NCI-H1105 (cell line): ENCODE measurements at places on chromosomes 2 and 18.
A peak's percentile ranks its signal among the peaks of the same experiment; 100 is the strongest.

- DNase-seq = no peak
Observed at GRCh38 chr2:213959589-213959988, 451.3 kb upstream of the VWC2L start.

GRCh38 chr18:33424266-33424946 lies 16.1 kb downstream of the CCDC178 start:
- DNase-seq = no peak

- DNase-seq = no peak
Observed at GRCh38 chr2:2926009-2926857, 451.4 kb downstream of the EIPR1 start.

- no peak for DNase-seq
Observed at GRCh38 chr2:104599787-104600510, 254.0 kb upstream of the POU3F3 start.

GRCh38 chr2:140654565-140654964 lies 1476.3 kb downstream of the LRP1B start:
- DNase-seq = no peak

GRCh38 chr2:194363295-194363694 lies 1293.7 kb upstream of the SLC39A10 start:
- DNase-seq = no peak

- no peak for DNase-seq
Observed at GRCh38 chr2:227860221-227860641, 11.2 kb upstream of the DAW1 start.

GRCh38 chr2:25566094-25566493 lies 107.3 kb downstream of the DTNB start:
- no peak for DNase-seq

GRCh38 chr2:128370468-128371247 lies 52.0 kb upstream of the HS6ST1 start:
- DNase-seq = no peak

GRCh38 chr18:27428120-27428519 lies 243.0 kb upstream of the CHST9 start:
- no peak for DNase-seq

- no peak for DNase-seq
Observed at GRCh38 chr2:55965966-55966365, 42.4 kb upstream of the EFEMP1 start.

DNA sequence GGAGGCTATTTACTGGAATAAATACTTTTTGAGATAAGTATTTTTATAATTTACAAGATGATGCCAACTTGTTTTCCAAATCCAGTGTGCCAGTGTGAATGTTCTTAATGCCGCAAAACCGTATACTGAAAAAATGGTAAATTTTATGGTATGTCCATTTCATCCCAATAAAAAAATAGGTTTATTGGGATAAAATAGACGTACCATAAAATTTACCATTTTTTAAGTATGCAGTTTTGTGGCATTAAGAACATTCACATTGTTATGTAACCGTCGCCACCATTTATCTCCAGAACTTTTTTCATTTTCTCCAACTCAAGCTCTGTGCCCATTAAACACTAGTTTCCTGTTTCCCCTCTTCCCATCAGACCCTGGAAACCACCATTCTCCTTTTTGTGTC lies 167.9 kb downstream of the PARD3B start:
- DNase-seq = no peak

DNA sequence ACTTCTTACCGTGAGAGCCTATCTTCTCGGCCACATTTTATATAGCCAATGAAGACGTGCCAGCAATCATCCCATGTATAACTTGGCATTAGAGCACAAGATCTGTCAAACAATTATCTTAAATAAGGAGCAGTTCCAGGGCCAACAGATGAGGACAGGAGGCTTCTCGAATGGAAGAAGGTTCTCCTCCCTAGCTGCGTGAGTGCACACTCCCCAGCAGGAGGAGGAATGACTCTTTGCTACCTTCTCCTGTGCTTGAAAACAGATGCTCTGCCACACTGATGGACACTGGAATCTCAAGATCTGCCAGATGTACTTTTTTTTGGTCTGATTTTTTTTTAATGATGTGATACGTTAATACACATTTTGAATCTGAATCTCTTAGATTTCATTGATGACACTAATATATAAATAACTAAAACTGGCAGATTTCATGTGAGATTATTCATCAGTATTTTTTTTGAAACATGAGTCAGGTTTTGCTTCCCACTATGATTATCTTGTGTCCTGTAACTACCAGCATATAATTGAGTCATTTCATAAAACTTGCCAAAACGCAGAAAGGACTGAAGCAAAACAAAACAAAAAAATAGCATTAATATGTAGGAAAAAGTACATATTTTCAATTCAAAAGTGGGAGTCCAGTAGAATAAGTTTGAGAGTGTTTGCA lies 626 bp upstream of the VIT start:
- no peak for DNase-seq

DNA sequence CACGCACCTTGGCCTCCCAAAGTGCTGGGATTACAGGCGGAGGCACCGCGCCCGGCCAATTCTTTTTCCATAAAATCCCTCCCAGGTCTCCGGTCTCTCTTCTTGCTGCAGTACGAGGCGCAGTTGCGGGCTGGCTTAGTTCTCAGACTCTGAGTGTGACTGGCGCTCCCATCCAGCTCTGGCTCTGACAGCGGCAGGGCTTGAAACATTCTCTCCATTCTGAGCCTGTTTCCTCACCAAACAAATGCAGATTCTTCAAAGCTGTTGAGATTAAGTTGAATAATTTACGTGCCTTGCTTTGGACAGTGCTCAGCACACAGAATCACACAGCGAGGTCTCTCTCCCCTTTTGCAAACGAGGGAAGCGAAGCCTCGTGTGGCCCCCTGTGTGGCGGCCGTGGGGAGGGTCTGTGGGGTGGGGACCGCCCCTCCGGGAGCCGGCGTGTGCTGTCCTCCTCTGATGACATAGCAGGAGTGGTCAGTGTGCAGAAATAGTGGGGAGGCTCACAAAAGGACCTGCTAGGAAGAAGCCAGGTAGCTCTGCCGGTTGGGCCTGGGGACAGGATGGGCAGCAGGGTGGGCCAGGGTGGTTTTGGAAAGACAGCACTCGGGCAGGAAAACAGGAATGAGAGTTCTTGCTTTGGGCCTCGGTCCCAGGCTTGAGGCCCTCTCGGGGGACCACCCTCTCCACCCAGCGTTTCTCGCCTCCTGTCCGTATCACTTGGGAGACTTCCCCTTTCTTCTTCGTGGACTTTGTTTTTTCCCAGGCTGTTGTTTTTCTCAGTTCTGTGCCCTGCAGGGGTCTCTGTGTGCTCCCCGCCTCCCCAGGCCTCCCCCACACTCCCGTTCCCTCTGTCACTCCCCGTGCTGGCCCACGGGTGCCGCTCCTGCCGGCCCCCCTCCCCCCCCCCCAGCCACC lies 75.0 kb downstream of the KCNG2 start:
- no peak for DNase-seq

- peak; percentile 10 for DNase-seq
Observed at GRCh38 chr2:210623506-210623905, 67.1 kb downstream of the CPS1 start.

DNA sequence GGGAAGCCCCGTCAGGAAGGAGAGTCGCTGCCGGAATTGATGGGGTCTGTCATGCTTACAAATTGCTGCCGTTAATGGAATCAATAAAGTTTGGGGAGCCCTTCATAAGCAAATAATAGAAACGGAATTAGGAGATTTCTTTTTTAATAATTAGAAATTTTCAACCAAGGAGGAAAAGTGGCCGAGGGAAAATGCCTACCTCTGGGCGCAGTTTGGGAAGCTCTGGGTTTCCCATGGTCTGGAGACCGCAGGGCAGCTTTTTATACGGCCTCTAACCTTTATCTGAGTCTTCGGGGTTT lies 1.3 kb downstream of the EVX2 start:
- DNase-seq = no peak

DNA sequence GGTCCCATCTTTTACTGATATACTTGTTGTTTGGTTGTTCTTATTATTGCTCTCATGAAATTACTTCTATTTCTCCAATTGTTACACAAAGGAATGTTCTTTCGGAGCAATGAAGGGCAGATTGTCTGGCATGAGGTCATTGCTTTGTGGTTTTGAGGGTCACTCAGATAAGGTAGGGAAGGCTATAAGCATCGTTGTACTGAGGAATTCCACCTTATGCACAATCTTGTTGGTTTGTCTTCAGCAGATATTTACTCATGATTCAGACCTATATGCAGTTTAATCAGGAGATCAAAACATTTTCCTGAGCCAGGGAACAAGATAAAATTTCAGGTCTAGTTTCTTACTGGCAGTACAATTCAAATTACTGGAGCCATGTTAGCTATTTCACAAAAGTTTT lies 163.0 kb upstream of the SPHKAP start:
- DNase-seq = no peak

GRCh38 chr2:146981921-146982320 lies 862.9 kb upstream of the ACVR2A start:
- DNase-seq = no peak

DNA sequence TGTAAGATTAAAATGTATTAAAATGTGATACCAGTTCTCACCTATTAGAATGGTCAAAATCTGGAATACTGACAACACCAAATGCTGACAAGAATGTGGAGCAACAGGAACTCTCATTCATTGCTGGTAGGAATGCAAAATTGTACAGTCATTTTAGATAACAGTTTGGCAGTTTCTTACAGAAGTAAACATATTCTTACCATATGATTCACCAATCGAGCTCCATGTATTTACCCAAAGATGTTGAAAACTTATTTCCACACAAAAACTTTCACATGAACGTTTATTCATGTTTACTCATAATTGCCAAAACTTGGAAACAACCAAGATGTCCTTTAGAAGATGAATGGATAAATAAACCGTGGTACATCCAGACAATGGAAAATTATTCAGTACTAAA lies 1193.5 kb upstream of the ACVR2A start:
- DNase-seq = no peak

- DNase-seq = no peak
Observed at GRCh38 chr2:15665943-15666460, 74.3 kb downstream of the DDX1 start.

- no peak for DNase-seq
Observed at GRCh38 chr2:192500550-192501200, 305.9 kb upstream of the TMEFF2 start.

- no peak for DNase-seq
Observed at GRCh38 chr2:24009680-24010476, at the start of gene MFSD2B. Gene MFSD2B, plus strand, starts transcription at chr2:24010085. Its CDS starts 12 bp downstream, at chr2:24010097.

GRCh38 chr2:115650827-115651226 lies 1208.4 kb downstream of the DPP10 start:
- no peak for DNase-seq

DNA sequence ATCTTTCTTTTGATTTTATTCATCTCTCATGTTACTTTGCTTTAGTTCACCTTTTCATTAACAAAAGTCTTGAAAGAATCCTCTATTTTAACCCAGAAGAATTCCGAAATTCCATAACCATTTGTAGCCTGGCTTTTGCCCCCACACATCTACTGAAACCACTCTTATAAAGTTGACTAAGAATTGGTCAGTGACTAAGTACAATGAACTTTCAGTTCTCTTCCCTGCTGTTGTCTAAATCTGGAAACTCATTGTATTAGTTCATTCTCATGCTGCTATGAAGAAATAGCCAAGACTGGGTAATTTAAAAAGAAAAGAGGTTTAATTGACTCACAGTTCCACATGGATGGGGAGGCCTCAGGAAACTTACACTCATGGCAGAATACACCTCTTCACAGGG lies 49.9 kb upstream of the PNPT1 start:
- no peak for DNase-seq

- no peak for DNase-seq
Observed at GRCh38 chr2:111071600-111072171, 49.0 kb upstream of the BCL2L11 start.

DNA sequence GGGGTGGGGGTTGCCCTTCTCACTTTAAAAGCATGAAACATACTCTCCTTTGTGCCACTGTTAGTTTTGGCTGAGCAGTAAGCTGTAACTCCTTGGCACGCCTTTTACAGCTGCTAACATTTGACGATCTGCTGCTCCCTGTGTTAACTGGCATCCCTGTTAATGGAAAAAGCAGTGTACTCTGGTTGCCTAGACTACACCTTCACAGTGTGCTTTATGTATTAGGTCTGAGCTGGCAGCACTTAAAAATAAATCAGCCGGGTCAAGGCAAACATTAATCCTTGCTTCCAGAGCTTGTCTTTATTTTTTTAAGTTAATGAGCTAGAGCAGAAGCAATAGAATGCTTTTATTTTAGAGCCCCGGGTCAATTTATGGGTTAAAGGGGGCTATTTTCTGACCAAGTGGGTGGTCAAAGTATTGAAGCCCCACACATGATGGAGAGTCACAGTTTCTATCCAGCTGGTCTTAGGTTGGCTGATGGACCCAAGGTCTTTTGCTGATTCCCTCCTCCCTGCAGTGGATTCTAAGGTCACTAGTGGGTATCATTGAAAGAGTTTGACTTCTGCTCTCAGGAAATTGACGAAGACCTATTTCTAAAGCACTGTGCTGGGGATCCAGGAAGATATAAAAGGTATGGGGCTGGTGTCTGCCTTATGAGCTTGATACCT lies 54.5 kb downstream of the CFAP221 start:
- peak; percentile 25 for DNase-seq

DNA sequence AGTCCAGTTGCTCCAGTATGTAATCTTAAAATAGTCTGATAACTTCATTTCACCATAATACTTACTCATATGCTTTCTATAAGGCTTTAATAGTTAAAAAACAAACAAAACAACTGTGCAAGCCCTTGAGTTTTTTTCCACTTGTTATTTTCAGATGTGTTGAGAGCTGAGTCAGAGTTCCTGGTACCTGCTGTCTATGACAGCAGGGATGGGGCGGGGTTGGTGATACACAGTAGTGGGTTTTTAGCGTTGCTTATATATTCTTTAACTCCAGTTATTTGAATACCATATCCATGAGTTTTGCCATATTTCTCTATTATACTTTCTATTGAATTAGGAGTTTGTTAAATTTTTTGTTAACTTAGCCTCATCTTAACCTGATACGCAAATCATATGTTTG lies 5.0 kb downstream of the NAPG start:
- no peak for DNase-seq

DNA sequence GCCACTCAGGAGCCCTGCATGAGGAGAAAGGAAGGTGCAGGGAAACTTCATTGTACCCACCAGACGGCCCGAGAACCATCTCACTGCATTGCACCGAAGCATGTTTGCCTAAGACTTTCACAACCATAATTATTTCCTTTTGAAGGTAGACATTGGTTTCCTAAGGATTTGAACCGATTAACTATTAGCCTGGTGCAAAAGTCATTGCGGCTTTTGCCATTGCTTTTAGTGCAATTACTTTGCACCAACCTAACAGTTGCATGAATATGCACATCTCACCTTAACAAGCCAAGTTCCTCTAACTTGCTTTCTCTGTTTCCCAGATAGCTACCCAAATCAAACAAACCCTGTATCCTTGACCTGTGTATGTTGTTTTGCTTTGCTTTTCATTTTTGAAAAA lies 516.3 kb upstream of the ID2 start:
- DNase-seq = no peak

- DNase-seq = no peak
Observed at GRCh38 chr2:108787216-108787541, 608 bp downstream of the CCDC138 start.

DNA sequence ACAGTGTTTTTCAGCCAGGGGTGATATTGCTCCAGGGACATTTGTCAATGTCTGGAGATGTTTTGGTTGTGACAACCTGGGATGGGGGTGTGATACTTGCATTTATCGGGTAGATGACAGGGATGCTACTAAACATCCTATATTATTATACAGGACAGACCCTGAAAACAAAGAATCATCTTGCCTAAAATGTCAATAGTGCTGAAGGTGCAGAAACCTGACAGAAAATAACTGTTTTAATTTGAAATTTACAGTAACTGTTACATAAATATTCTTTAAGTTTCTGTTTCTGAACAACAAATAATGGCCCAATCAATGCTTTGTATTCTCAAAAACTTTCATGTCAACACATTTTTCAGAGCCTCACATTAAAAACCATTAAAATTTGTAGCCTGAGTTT lies 2.0 kb downstream of the IL36A start:
- DNase-seq = no peak

GRCh38 chr18:48551100-48551499 lies 12.3 kb downstream of the CTIF start:
- DNase-seq = no peak
